ENCODE measurements at places on chromosomes 1 and 21. TPM values are rescaled to one million over a fixed set of nuclear protein-coding genes. Genes with fewer than 3 reads are reported as not detected.

LCE1E gene
- polyA plus RNA-seq, result not detected

GIPC2 gene
- not detected for polyA plus RNA-seq

ZNF678 gene
- polyA plus RNA-seq, result 1.3 TPM

CD53 gene
- polyA plus RNA-seq, result not detected

TDRD5 gene
- polyA plus RNA-seq, result not detected

S100A16 gene
- 521 TPM for polyA plus RNA-seq

SYT6 gene
- polyA plus RNA-seq, result not detected
